ENCODE measurements at places on chromosomes 3 and 15.

- DNase-seq = no peak
Measured at GRCh38 chr3:9815986-9816385, 5.9 kb downstream of the TTLL3 start.

DNA sequence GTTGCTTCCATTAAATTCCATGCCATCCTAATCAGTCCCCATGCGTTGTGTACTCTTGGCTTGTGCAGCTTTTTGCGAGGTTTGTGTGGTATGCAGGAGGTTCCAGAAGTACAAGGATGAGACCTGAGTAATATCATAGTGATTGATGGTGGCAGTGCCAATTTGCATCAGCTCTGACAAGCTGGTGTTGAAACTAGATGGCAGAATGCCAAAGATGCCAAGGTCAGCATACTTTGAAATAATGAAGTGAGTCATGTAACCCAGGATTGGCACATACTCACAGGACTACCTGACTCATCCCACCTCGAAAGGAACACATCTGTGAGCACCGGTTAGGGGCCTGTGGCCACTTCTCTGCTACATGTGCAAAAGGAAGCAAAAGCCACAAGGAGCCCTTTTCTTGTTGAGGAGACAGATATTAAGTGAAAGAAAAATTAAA is 14.3 kb downstream of the KAT2B start:
- peak; percentile 77 for DNase-seq

- no peak for DNase-seq
Measured at GRCh38 chr3:153783106-153783505, 338.1 kb upstream of the ARHGEF26 start.

DNA sequence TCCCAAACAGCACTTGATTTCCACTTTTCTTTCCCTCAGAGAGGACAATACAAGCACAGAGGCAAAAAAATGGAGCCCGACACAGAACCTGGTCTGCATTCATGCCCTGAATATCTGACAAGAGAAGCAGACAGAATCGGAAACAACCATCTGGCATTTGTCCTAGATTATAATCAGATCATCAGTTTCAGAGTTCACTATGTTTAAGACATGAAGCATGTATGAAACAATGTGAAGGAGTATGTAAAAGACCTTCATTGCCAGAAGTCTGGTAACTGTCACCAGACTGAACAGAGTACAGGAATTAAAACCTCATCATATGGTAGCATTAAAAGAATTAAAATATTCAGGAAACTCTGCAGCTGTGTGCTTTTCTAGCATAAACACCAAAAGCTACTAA is 65.0 kb downstream of the SETD2 start:
- DNase-seq = no peak

GRCh38 chr3:46981932-46982471 is 2.5 kb downstream of the NBEAL2 start:
- peak; percentile 75 for DNase-seq

- no peak for DNase-seq
Measured at GRCh38 chr3:98588065-98588464, 5.3 kb downstream of the CPOX start.

- DNase-seq = peak; percentile 46
Measured at GRCh38 chr15:57969355-57969754, 96.2 kb downstream of the ALDH1A2 start.

DNA sequence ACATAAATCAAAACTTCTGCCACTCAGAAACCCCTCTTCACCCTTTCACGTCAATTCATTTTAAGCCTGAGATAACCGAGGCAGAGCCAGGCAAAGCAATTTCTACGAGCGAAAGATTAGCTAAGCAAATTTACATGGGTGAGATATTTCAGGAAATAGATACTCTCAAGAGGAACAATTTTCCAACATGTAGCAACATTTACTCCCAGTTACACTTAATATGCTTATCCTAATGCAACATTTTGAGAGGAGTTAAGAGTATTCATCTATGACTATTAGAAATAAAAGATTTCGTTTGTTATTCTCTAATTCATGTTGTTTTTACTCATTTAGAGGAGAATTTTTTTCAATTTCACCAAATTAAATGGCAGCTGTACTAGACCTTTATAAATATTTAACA is 837 bp downstream of the TMC3 start:
- no peak for DNase-seq

DNA sequence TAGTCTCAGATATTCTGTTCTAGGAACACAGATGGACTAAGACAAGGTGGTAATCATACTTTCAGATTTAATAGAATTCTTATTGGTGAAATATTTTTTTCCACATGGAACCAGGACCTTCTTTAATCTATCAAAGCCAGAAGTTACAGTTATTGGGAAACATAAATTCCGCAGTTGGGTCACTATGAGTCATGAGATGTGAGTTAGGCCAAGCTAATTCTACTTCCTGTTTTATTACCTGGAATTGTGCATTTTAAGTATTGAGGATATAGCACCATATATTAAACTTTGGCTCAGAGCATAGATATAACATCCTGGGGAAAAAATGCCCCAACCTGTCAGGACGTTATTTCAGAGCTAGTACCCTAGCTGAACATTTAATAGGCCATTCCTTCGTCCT is 96.4 kb upstream of the P3H2 start:
- peak; percentile 31 for DNase-seq

- no peak for DNase-seq
Measured at GRCh38 chr3:177470197-177470941, 273.1 kb upstream of the TBL1XR1 start.
